Hematopoietic multipotent progenitor cell treated with erythropoietin and hydrocortisone succinate and interleukin-3 and kit ligand, for 15 days (in vitro differentiated cells): ENCODE measurements at places on chromosomes 6 and 20.
A peak's percentile ranks its signal among the peaks of the same experiment; 100 is the strongest.

GRCh38 chr20:8557711-8558110 is 425.6 kb downstream of the PLCB1 start:
- DNase-seq = no peak

DNA sequence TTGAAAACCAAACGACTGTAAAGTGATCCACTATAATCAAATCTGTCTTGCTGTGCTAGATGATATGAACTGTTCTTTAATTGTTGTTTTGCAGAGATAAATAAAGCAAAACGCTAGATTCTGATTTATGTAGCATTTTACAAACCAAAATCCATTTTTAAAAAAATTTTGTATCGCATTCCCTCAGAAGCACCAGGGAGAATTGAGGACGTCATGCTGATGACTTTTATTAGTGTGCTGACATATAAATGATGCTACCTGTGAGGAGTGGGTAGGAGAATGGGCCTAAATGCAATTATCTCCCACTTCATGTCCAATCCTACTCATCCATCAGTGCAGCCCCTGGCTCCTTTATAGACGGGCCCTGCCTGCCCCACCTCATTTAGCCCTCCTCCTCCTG is 282.4 kb downstream of the PACRG start:
- DNase-seq = no peak

DNA sequence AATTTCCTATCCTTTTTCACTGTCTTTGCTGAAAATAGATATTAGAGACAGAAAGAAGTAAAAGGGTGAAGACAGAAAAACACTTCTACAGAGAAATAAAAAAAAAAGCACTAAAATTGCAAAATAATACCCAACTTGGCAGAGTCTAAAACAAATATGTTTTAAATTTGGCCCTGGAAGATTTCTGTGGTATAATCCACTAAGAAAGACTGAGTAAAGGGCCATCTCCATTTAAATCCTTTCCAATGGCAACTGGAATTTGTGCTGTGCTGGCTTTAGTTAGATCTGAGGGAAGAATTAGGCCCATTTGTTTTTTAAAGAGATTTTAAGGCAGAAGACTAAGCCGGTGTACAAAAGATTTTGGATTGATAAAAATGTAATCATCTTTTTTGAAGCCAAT is 321.2 kb downstream of the GJA1 start:
- DNase-seq = no peak

- no peak for DNase-seq
Measured at GRCh38 chr6:22476811-22477390, 92.5 kb upstream of the HDGFL1 start.

DNA sequence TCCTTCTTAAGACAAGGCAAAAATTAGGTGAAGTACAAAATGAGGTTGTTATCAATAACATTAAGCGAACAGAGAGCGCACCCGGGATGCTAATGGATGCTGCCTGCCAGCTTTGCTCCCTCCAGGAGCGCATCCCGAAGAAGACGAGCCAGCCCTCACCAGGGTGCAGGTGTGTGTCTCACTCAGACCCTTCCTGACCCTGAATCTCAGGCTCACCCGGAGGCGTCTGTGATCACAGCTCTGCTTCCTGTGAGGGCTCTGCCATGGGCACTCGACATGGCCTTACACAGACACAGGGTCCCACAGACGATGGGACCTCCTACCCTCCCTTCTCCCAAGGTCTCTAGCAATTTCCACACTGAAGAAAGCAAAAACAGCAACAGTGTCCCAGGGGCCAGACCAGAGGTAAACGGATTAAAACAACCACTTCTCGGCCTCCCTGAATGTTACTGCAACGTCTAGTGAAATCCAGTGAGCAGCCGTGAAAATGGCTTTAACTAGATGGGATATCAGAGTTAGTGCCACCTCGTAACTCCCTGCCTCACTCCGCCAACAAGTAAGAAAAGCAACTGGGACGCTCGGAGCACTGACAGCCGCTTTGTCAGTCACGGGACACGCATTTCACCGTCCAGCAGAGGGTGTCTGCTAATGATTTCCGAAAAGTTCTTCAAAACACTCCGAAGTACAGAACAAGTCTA is 11.7 kb downstream of the ZBTB46 start:
- DNase-seq = no peak

DNA sequence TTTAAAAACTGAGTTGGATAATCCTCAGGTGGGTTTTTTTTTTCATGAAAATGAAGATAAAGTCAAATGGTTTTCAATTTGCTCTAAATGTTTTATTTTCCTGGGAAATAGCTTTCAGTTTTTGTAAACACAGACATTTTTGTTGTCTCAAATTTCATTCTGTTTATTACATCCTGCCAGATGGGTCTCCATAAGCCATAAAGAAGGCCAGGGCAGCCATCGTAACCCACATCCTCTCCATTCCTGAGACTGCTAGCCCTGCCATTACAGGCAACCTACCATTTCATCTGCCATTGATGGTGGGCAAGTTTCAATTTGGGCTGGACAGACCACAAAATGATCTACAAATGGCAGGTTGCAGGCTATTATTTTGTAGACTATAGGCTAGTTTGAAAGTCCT is 60.8 kb downstream of the BTBD3 start:
- no peak for DNase-seq

- peak; percentile 75 for DNase-seq
Measured at GRCh38 chr6:136317021-136317694, 27.5 kb upstream of the BCLAF1 start.

DNA sequence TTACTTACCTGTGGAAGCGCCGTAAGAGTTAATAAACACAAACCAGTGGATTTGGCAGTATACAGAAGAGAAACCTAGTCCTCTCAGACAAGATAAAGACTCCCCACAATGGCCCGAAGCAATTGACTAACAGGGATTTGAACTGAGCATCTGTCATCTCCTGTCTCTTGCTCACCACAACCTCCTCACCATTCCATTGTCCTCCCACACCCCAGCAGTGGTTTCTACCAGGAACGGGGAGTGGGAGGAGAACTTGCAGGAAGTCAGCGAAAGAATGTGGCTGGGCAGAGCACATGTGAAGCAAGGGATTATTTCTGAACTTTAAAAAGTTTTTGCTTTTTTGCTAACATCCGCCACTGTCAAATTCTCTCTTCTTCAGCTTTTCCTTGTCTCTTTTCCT is 24.6 kb upstream of the TAAR1 start:
- DNase-seq = no peak

DNA sequence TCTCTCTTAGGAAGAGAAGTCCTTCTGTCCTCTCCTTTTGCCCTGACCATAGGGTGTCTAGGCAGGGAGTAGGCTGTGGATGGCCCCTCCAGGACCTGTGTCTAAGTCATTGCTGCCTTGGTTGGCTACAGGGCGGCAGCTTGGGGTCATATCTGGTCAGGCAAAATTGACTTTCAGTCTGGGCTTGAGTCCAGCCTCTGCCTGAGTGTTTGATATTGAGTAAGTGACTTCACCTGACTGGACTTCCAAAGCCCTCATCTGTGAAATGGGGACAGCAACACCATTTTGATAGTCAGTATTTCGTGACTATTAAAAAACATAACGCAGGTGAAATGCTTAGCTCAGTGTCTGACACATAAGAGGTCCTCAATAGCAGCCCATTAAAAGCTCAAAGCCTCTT is 4.6 kb downstream of the TGM3 start:
- DNase-seq = no peak

GRCh38 chr6:154602708-154603107 is 92.2 kb upstream of the CNKSR3 start:
- no peak for DNase-seq

- DNase-seq = no peak
Measured at GRCh38 chr6:134766497-134766896, 183.4 kb downstream of the ALDH8A1 start.

DNA sequence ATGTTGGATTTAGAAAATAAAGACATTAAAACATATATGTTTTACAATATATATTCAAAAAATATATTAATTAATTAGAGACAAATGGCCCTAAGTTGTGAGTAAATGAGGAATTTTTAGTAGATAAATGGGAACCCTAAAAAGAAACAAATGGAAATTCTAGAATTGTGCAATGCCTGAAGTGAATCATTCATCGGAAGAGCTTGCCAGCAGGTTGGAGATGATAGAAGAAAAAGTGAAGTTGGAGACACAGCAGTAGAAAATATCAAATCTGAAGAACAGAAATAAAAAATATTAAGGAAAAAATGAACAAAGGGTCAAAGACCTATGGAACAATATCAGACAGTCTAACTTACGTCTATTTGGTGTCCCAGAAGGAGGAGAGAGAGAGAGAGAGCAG is 109.4 kb upstream of the NEDD9 start:
- DNase-seq = no peak

DNA sequence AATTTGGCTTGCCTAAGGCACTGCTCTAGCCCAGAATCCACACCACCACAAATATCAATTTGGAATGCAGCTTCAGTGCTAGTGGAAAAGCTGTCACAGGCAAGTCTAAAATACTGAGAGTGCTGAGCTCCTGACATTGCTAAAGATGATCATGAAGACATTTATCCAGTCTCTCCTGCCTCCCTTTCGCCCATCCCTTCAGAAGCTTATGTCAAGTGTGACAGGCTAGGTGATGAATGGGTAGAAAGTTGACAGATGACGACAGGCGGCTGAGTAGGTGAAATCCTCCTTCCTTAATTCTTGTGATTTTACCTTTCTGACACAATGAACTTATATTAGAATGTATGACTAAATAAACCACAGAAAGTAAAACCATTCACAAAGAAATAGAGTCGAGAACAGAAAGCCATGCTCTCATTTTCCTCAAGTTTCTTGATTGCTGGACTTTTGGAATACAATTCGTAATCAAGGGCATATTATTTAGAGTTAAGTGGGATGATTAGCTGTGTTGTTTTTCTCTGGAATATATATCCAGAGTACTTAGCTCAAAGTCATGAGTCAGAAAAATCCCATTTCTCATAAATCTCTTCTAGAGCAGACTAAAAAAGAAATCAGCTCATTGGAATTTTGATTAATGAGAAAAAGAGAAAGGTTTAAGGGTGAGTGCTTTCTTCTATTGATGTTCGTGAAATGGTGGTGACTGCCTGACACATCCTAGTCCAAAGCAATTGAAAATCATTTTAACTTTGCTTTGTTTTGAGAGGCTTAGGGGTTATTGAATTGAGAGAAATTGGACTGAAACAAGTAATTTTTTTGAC is 1228.2 kb upstream of the CITED2 start:
- no peak for DNase-seq

DNA sequence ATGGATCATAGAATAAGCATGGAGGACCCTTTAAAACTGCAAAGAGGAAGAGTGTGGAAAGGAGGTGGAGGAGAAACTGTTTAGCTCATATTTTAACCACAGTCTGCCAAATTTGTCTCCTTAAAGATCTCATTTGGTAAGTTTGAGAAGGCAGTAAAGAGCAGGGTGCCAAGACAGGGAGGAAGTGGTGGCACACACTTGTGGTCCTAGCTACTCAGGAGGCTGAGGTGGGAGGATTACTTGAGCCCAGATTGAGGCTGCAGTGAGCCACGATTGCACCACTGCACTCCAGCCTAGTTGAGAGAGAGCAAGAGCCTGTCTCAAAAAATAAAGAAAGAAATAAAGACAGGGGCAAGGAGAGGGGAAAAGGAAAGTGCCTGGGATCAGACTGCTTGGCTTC is 16.8 kb upstream of the DCBLD1 start:
- no peak for DNase-seq

DNA sequence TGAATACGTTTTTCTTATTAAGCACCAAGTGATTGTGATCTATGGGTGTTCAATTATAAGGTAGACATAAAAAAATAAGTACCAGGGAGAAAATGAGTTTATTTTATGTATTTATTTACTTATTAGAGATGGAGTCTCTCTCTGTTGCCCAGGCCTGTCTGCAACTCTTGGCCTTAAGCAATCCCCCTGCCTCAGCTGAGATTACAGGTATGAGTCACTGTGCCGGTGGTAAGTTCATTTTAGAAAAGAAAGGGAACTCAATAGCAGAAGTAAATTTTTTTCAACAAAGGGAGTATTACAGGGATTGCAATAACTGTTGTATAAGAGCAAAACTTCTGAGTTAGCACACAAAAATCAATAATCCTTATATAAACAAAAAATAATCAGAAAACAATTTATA is 98.7 kb upstream of the FUT9 start:
- DNase-seq = no peak

- DNase-seq = no peak
Measured at GRCh38 chr6:6331946-6332601, 11.6 kb upstream of the F13A1 start.

- peak; percentile 34 for DNase-seq
Measured at GRCh38 chr20:58310291-58310782, 822 bp downstream of the RAB22A start.

GRCh38 chr6:168209420-168209819 is 110.2 kb downstream of the DACT2 start:
- no peak for DNase-seq

DNA sequence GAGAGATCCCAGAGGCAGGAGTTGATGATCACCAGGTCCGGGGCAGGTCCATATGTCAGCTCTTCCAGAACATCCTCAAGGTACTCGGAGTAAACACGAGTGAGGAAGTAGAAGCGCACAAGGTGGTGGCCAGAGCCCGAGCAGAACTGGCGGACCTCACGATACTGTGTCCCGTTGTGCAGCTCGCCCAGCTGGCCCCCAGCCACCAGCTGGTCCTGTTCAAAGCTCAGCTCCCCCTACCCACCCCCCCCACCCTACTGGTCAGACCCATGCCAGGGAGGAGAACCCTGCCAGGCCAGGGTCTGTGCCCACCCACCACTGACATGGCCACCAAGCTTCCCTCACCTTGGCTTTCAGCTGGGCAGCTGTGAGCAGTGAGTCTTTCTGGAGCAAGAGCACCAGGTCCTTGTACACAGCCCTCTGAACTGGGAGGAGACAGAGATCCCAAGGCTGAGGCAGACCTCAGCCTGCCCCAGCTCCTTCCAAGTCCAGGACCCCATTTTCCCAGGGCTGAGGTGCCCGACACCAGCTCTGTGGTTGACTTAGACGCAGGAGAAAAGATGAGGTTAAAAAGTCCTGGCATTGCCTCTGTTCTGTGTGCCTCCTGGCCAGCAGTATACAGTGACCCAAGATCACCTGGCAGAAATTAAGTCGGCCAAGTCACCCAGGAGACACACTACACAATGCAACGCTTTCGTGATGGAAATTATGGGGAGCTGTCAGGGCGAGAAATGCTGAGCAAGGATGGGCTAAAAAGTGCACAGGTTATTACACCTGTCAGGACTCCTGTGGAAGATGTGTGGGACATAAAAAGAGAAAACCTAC is 1.4 kb downstream of the PCED1A start:
- no peak for DNase-seq

DNA sequence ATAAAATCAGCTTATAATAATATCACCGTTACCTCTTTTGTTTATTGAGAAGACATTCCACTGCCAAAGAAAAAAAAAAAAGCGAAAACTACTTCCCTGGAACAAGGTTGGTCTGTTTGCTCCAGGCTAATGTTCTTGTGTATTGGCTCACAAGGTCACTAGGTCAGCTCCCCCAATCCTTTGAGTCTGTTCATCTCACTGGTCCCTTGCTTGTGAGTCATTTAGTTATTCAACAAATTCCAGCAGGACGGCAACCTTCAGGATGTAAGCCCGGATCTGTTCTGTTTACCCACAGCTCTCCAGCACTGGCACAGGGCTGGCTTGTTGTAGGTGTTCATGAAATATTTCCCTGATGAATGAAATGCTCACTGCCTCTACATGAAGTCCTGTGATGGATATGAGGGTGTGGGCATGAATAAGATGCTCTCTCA is 3.3 kb downstream of the ARHGAP40 start:
- no peak for DNase-seq

- DNase-seq = peak; percentile 55
Measured at GRCh38 chr6:27130668-27131428, 116.7 kb upstream of the PRSS16 start.

GRCh38 chr20:53161073-53161472 is 188.9 kb downstream of the TSHZ2 start:
- DNase-seq = no peak
